Nephron progenitor cell (in vitro differentiated cells): ENCODE measurements at places on chromosomes 6 and 20.

DNA sequence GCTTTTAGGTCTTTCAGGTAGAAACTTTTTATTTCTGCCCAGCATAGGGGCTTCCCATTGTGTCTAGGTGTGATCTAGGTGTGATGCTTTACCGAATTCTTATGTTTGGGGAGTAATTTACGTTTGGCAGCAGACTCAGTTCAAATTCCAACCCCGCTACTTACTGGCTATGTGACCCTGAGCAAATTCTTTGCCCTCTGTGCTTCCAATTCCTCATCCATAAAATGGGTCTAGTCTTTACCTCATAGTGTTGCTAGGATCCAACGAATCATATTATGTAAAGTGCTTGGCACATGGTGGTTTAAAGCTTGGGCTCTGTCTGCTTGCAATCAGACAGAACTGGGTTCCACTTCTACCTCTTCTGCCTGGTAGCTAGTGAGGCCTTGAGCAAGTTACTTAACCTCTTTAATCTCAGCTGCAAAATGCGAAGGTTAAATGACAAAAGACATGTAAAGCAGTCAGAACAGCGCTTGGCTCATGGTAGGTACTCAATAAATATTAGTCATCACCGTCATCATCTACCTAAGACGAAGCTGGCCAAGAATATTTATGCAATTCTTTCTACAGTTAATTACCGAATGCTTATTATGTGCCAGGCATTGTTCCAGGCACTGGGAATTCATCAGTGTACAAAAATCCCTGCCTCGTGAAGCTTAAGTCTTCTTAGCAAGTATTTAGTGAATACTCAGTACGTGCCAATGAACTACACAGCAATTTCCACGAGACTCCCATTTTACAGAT, 1.0 kb downstream of the NSFL1C start:
- peaks cover 19% of the 10 kb centered on the region for H3K27me3 ChIP-seq
- H3K4me3 ChIP-seq: peak overlapping the region; percentile 92
- no peak for DNase-seq
- peak overlapping the region; percentile 74 for H3K27ac ChIP-seq
- peaks cover 39% of the 10 kb centered on the region for H3K4me1 ChIP-seq

DNA sequence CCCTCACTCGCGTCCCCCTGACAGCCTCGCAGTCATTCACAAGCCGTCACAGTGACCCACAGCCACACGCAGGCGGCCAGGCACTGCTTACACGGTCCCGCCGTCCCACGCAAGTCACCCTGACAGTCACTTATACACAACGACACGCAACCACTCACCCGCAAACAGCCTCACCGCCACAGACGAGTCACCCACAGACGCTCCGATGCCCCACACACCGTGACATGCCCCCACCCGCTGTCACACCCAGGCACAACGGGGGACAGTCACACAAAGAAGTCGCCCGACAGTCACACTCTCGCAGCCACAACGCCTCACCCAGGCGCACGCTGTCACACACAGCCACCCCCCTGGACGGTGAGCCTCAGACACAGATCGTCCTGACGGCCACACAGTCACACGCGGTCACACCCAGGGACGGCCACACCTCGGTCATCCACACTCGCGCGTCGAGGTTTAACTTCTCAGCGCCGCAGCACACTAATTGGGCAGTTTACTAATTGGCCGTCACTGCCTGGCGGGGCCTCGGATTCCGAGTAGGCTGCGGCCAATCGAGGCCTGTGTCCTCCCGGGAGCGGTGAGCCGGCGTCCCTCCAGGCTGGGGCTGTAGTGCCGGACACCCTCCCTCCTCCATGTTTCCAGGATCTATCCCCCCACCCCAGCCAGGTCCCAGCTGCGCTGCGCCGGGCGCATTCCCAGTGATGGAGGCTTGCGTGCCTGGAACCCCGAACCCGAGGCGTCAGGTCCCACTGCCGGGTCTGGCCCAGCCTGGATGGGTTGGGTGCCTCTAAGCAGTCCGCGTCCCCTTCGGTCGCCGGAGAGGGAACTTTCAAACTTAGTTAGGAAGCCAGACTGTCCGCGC, 790 bp downstream of the TOX2 start:
- peaks cover 7% of the 10 kb centered on the region for H3K36me3 ChIP-seq
- peak overlapping the region; percentile 88 for H3K4me3 ChIP-seq
- H3K27me3 ChIP-seq: peaks cover 90% of the 10 kb centered on the region
- H3K27ac ChIP-seq: no peak overlapping the region

DNA sequence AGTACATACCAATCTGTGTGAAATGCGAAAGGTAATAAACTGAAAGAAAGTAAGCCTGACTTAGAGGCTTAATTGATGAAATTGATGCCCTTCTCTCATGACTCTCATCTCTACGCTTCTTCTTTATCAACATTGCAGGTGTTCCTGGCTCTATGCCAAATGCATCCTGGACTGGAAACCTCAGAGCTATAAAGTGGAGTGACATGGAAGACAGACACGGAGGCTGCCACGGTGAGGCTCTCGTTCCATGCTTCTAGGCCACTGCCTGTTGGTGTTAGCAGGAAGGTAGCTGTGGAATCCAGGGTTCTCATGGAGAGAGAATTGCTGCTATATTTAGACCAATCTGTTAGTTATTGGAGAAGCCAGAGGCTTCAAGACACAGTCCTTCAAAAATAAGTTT, 73.2 kb downstream of the C6orf52 start:
- H3K36me3 ChIP-seq: peaks cover 64% of the 10 kb centered on the region
- no peak for DNase-seq
- no peak overlapping the region for H3K4me3 ChIP-seq
- H3K27me3 ChIP-seq: peaks cover 2% of the 10 kb centered on the region
- H3K27ac ChIP-seq: no peak overlapping the region
- H3K4me1 ChIP-seq: peaks cover 7% of the 10 kb centered on the region

- H3K36me3 ChIP-seq: no peaks in the 10 kb centered on the region
- H3K27me3 ChIP-seq: peaks cover 7% of the 10 kb centered on the region
- no peak overlapping the region for H3K27ac ChIP-seq
Measured at GRCh38 chr6:2581011-2581410, 169.7 kb downstream of the MYLK4 start.

GRCh38 chr20:56429502-56429901, 17.4 kb downstream of the CASS4 start:
- DNase-seq: no peak
- H3K4me3 ChIP-seq: no peak overlapping the region
- H3K27ac ChIP-seq: no peak overlapping the region
- no peaks in the 10 kb centered on the region for H3K4me1 ChIP-seq

DNA sequence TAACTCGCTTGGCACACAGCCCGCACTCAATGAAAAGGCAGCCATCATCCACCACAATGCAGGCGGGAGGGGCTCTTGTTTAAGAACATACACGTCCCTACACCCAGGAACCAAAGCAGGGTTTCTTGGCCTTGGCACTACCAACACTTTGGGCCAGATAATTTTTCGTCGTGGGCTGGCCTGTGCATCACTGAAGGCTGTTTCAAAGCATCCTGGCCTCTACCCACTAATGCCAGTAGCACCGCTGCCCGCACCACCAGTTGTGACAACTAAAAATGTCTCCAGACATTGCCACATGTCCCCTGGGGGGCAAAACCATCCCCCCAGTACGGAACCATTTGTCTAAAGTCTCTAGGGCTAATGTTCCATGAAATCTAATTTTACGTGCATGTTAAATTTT, 13.0 kb downstream of the UQCC2 start:
- no peaks in the 10 kb centered on the region for H3K36me3 ChIP-seq
- no peak for DNase-seq
- H3K4me3 ChIP-seq: no peak overlapping the region

DNA sequence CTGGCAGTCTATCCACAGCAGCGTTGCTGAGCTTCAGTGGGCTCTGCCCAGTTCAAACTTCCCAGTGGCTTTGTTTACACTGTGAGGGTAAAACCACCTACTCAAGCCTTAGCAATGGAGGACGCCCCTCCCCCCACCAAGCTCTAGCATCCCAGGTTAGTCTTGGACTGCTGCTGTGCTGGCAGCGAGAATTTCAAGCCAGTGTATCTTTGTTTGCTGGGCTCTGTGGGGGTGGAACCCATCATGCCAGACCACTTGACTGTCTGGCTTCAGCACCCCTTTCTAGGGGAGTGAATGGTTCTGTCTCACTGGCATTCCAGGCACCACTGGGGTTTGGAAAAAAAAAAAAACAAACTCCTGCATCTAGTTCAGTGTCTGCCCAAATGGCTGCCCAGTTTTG, 249.7 kb upstream of the SYNCRIP start:
- peaks cover 5% of the 10 kb centered on the region for H3K4me1 ChIP-seq
- peak; percentile 4 for DNase-seq
- H3K27ac ChIP-seq: no peak overlapping the region
- no peak overlapping the region for H3K4me3 ChIP-seq
- H3K27me3 ChIP-seq: no peaks in the 10 kb centered on the region
- H3K36me3 ChIP-seq: no peaks in the 10 kb centered on the region

DNA sequence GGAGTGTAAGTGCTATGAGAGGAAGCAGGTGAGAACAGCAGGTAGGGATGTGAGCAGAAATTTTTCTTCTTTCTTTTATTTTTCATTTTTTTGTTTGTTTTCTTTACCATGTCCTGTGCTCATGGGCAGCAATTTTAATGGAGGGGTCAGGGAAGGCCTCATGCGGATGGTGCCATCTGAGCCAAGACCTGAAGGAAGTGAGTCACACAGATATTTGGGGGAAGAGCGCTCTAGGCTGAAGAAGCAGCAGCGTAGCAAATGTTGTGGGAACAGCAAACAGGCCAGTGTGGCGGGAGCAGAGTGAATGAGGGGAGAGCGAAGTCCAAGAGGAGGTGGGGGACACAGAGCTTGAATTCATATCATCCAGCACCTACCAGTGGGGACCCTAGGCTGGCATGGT, 12.7 kb downstream of the SPDEF start:
- peak overlapping the region; percentile 76 for H3K27ac ChIP-seq
- peaks cover 40% of the 10 kb centered on the region for H3K4me1 ChIP-seq
- no peaks in the 10 kb centered on the region for H3K36me3 ChIP-seq
- H3K27me3 ChIP-seq: peaks cover 11% of the 10 kb centered on the region
- no peak overlapping the region for H3K4me3 ChIP-seq
- DNase-seq: no peak

DNA sequence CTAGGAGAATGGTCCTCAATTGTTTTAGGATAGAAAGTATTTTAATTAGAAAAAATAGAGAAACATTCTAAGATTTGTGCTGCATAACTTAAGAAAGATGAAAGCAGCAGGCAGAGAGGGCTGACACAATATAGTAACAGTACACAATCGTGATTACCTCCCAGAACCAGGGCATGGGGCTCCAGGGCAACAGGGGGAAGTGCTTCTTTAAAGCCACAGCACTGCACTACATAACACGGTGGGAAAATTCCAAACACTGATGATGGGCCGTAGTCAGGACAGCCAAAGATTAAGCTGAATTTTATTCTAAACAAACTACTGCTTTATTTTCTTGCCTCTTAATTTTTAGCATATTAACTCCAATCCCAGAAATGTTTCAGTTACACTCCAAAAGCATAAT, 14.4 kb downstream of the EXOC2 start:
- no peak for DNase-seq
- H3K4me1 ChIP-seq: peaks cover 18% of the 10 kb centered on the region
- H3K4me3 ChIP-seq: no peak overlapping the region

GRCh38 chr6:48471326-48471725, 360.3 kb upstream of the PTCHD4 start:
- no peak for DNase-seq
- no peak overlapping the region for H3K4me3 ChIP-seq
- no peak overlapping the region for H3K27ac ChIP-seq
- no peaks in the 10 kb centered on the region for H3K4me1 ChIP-seq

DNA sequence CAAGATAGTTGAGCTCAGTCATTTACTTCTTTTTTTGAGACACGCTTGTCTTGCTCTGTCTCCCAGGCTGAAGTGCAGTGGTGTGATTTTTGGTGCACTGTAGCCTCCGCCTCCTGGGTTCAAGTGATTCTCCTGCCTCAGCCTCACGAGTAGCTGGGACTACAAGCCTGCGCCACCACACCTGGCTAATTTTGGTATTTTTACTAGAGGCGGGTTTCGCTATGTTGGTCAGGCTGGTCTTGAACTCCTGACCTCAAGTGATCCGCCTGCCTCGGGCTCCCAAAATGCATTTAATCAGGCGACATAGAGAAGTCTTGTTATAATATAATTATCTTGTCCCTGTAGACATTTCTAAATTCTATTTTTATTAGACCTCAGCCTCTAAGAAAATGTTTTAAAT, 6.1 kb downstream of the AMD1 start:
- peaks cover 42% of the 10 kb centered on the region for H3K36me3 ChIP-seq
- no peaks in the 10 kb centered on the region for H3K27me3 ChIP-seq
- no peak overlapping the region for H3K27ac ChIP-seq
- H3K4me1 ChIP-seq: peaks cover 50% of the 10 kb centered on the region
- DNase-seq: no peak

- H3K36me3 ChIP-seq: peaks cover 10% of the 10 kb centered on the region
- H3K4me3 ChIP-seq: no peak overlapping the region
- no peak for DNase-seq
- no peak overlapping the region for H3K27ac ChIP-seq
- peaks cover 7% of the 10 kb centered on the region for H3K27me3 ChIP-seq
- peaks cover 24% of the 10 kb centered on the region for H3K4me1 ChIP-seq
Measured at GRCh38 chr6:13478525-13478966, 8.9 kb downstream of the GFOD1 start.

DNA sequence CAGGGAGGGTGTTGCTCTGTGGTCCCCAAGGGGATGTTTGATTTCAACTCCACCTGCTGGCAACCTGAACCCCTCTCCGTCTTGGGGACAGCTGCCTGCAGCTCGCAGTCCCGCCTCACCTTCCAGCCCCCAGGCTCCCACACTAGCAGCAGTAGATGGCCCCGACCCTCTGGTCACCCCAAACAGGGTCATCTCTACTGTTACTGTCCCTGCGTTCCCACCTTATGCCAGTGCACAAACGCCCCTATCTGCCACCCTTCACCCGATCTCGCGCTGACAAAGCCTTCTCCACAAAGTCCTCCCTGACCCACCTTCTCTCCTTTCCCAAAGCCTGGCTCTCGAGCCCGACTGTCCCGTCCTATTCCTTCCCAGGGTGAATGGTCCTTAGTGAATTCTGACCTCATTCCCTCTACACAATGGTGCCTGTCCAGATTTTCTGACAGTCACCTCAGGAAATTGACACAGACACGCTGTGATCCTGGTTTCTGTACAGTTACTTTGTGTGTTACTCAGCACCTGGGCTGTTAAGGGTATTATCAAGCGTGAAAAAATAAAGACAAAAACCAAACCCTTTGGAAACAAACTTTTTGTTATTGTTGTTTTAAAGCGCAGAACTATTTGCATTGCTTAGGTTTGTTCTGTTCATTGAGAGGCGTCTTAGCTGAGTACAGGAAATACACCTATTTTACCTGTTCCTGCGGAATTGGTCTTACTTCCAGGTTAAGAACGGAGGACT, 728 bp downstream of the FUT9 start:
- H3K4me1 ChIP-seq: peaks cover 13% of the 10 kb centered on the region
- H3K27me3 ChIP-seq: peaks cover 63% of the 10 kb centered on the region
- H3K36me3 ChIP-seq: no peaks in the 10 kb centered on the region
- no peak for DNase-seq
- H3K27ac ChIP-seq: no peak overlapping the region

DNA sequence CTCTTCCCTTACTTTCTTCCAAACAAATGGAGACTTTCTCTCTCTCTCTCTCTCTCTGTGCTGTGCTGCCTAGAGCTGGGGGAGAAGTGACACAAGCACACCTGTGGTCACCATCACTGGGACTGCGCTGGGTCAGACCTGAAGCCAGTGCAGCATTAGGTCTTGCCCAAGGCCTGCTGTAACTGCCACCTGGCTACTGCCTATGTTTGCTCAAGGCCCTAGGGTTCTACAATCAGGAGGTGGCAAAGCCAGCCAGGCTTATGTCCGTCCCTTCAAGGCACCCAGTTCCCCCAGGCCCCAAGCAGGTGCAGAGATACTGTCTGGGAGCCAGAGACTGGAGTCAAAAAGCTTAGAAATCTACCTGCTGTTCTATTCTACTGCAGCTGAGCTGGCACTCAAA, 49.4 kb upstream of the TOP1 start:
- no peak for DNase-seq
- no peak overlapping the region for H3K4me3 ChIP-seq
- peaks cover 31% of the 10 kb centered on the region for H3K36me3 ChIP-seq
- peaks cover 7% of the 10 kb centered on the region for H3K4me1 ChIP-seq
- peaks cover 24% of the 10 kb centered on the region for H3K27me3 ChIP-seq
